Activated CD4-positive, alpha-beta T cell treated with anti-CD3 and anti-CD28 coated beads for 48 hours (primary cell): ENCODE measurements at places on chromosomes 3 and 15.

DNA sequence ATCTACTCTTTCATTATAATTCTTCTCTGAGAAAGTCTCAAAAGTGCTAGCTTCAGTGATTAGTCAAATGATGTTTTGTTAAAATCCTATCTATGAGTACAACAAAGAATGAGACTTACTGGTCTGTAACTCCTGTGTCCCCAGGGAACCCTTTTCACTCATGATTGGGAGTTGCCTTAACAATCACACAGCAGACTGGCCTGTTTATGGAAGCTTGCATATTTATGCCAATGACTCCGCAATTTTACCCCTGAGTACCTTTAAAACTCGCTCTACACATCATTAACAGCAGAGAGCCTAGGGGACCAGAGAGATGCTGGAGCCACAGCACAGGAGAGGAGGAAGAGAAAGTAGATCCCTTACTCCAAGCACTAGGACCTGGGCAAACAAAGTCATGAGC lies 628.1 kb downstream of the IGSF11 start:
- DNase-seq: no peak

DNA sequence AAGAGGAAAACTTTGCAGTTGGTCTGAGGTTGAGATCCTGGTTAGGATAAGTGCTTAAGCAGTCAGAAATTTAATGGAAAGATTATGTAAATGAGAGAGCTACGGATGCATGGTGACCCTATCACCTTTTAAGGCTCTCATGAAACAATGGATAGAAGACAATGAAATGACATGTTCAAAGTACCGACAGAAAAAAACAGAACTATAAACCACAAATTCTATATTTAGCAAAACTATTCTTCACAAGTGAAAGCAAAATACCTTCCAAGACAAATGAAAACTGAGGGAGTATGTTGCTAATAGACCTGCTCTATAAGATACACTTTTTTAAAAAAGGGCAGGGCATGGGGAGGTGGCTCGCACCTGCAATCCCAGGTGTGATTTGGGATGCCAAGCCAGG lies 32.2 kb downstream of the DNAAF4 start:
- DNase-seq: no peak

DNA sequence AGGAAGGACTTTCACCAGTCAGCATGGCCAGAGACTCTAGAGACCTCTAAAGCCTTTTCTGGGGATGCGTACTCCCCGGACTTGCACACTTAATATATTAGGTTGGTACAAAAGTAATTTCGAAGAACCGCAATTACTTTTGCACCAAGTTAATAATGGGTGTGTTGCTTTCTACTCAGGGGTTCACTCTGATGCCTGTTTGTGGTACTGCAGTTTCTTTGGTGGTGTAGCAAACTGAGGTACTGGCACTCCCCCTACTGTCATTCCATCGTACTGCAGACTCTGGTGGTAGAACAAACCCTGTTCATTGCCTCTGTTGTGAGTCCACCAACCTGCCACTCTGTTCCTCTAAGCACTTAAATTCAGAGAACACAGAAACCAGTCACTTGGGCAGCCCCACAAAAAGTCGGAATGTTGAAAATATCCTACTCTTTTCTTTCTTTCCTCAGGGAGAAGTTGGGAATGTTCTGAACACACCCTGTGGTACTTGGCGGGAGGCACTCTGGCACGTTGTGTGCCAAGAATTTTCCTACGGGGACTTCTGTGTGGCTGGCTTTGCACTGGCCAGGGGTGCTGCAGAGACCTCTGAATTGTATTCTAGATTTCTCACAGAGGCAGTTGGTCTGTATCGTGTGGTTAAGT lies 46.3 kb downstream of the GABRG3 start:
- peak; percentile 62 for DNase-seq

GRCh38 chr3:16266714-16267113 lies 1.7 kb downstream of the OXNAD1 start:
- no peak for DNase-seq

DNA sequence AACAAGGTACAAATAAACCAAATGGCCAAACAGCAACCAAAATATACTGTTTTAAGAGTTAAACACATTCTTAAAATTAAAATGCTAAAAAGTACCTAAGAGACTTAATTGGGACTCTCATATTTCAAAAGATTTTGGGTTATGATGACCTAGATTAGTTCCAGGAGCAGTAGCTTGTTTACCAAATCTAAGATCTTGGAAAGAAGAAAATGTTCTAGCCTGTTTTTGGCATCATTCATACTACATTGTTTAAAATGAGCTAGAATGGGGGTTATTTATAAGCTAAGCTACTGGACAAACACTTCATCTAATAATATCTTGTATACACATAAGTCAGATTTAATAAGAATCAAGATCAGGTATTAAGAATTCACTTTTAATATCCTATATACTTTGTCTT lies 22.8 kb downstream of the ATOSA start:
- DNase-seq: no peak

DNA sequence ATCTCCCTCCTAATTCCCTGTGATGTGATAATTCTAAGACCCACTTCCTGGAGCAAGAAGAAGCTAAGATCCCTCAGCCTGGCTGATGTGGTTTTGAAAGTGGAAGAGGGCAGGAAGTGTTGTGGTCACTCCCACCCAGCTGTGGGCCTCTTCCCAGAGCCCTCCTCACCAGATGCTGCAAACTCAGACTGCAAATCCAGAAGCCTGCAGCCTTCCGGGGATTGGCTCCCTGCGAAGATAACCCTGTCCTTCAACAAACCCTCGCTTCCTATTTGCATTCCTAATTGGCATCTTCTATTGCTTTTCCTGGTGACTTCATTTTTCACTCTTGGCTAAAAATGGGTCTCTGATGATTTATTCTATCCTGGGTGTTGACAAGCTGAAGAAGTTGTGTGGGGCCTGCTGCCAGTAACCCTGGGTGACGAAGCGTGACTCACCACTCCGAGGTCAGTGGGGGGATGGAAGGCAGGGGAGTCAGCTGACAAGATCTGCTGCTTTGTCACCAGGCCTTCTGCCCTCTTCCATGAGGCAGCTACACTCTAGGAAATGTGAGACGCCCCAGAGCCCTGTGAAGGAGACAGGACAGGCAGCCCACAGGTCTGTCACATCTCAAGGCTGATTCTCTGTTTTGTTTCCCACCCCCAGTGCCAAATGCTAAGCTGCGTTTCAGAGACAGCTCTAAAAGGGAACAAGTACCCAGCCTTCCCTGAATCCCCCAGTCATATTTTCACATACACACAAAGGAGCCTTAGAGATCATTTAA lies 99.7 kb upstream of the LIPC start:
- peak; percentile 96 for DNase-seq

DNA sequence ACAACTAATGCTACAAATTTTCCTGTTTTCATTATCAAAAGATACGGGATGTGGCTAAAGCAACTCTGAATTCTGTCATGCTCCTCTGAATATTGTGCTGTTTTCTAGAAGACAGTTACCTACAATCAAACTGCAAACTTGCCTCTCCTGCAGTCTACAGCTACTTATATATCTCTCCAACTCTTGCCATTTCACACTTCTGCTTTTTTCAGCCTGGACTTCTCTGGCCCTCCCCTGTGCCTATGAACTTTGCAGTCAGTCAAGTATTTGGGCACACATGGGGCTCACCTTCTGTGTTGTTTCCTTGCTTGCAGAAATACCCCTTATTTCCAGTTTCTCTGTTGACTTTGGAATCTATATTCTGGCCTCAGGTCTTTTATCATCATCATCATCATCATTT lies 575.6 kb downstream of the GRM7 start:
- DNase-seq: no peak
